ENCODE measurements at places on chromosomes 6 and 20.

DNA sequence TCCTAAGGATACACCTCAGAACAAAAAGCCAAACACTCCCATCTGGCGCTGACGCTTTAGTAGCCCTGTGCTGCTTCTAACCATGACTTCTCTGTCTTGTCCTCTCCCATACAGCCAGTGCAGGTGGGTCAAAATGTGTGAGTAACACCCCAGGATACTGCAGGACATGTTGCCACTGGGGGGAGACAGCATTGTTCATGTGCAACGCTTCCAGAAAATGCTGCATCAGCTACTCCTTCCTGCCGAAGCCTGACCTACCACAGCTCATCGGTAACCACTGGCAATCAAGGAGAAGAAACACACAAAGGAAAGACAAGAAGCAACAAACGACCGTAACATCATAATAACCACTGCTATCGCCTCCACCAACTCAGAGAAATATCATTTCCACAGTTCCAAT lies 1.4 kb downstream of the DEFB132 start:
- no peak for DNase-seq

DNA sequence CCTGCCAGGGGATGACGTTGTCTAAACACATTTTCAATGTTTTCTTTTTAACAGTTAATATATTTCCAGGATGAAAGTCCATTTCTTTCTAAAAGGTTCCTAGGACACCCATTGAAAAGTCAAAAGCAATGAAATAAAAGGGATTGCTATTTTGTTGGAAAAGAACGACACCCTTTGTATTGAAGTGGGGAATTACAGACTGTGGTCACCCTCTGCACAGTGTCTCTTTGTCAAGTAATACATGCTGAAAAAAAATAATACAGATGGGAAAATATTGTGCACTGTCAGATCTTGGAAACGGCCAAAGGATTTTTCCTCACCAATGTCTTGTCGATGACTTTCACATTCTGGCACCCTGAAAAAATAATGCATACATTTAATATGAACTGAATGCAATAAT lies 56.9 kb downstream of the HAO1 start:
- no peak for DNase-seq

- DNase-seq = no peak
Measured at GRCh38 chr6:156402227-156402626, 375.0 kb upstream of the ARID1B start.

GRCh38 chr6:148005806-148006205 lies 336.8 kb upstream of the SASH1 start:
- DNase-seq = no peak

DNA sequence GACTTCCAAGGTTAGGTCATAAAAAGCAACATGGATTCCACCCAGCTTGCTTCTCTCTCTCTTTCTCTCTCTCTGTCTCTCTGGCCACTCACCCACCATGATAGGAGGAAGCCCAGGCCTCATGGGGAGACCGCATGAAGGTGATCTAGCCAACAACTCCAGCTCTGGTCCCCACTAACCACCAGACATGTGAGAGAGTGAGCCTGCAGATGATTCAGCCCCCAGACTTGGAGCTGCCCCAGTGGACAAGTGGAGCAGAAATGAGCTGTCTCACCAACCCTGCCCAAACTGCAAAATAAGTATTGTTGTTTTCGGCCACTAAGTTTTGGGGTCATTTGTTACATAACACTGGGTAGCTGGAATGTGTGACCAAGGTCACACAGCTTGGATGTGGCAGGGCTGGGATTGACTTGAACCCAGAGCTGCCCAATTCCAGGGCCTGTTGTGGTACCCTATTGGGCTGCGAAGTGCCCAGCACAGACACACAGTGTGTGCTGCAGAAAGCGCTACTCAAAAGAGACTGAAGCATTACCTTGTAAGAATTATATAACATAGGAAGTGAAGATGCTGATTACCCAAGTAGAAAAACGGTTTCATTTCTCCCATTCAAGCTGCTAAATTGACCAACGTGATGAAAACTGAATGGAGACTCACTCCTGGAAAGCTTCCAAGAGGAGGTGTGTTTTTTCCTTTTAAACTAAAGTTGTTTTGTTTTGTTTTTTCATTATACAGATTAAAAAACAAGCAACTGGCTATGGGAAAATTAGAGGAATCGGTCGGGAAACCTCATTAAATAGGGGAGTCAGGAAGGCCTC lies 9.1 kb upstream of the TLDC2 start:
- DNase-seq = peak; percentile 78
